ENCODE measurements at places on chromosomes 7 and 10.

DNA sequence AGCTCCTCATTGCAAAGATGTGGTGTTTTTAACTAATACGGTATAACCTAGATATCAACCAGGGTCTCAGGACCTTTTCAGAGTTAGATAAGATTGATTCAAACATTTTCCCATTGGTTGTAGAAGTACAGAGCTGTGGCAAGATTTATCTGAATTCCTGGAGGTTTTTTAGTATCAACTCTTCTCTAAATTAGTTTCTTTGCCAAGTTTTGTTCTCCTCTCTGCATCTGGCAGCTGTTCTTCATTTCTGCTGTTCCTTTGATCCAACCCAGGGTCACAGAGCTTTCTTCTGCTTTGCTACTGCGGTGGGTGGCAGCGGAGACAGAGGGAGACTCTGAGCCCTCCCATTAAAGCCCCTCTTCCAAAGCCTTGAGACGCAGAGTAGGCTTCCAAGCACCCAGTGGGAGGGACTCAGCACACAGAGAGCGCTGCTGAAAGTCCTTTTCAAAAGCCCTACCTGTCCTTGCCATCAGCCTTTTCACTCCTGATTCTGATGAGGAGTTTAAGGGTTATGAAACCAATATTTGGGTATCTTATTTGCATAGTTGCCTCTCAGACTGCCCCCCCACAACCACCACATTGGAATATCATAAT lies 146.3 kb upstream of the EEPD1 start:
- no peak overlapping the region for H3K4me3 ChIP-seq
- H3K4me1 ChIP-seq = peaks cover 18% of the 10 kb centered on the region
- H3K27me3 ChIP-seq = no peaks in the 10 kb centered on the region
- peak; percentile 40 for DNase-seq
- no peak overlapping the region for H3K27ac ChIP-seq
- H3K36me3 ChIP-seq = no peaks in the 10 kb centered on the region

- no peaks in the 10 kb centered on the region for H3K27me3 ChIP-seq
- DNase-seq = no peak
- H3K27ac ChIP-seq = no peak overlapping the region
- H3K4me1 ChIP-seq = peaks cover 8% of the 10 kb centered on the region
- no peaks in the 10 kb centered on the region for H3K36me3 ChIP-seq
These were observed 31.5 kb upstream of the PRLHR start for GRCh38 chr10:118626953-118627352.

- H3K27me3 ChIP-seq = no peaks in the 10 kb centered on the region
- no peak for DNase-seq
- no peak overlapping the region for H3K4me3 ChIP-seq
These were observed 1.9 kb upstream of the TAS2R39 start for GRCh38 chr7:143181349-143181748.

GRCh38 chr10:121495719-121496118 lies 102.5 kb downstream of the FGFR2 start:
- no peak overlapping the region for H3K4me3 ChIP-seq
- H3K36me3 ChIP-seq = no peaks in the 10 kb centered on the region
- peak; percentile 13 for DNase-seq
- peaks cover 4% of the 10 kb centered on the region for H3K4me1 ChIP-seq

GRCh38 chr10:103053659-103054581 lies 135.8 kb downstream of the CNNM2 start:
- no peak overlapping the region for H3K4me3 ChIP-seq
- H3K27ac ChIP-seq = no peak overlapping the region
- DNase-seq = peak; percentile 64
- H3K4me1 ChIP-seq = no peaks in the 10 kb centered on the region

Measured in lung (tissue), 17 donors.